NCI-H460 (cell line): ENCODE measurements at places on chromosomes 7 and 10. TPM values are rescaled to one million over a fixed set of nuclear protein-coding genes. Genes with fewer than 3 reads are reported as not detected.

Gene LRRC18
- not detected in 2 replicates for total RNA-seq

Gene RTKN2
- 2.8 and 4.0 TPM in 2 replicates for total RNA-seq

Gene ZCWPW1
- total RNA-seq: 0.75 and 1.8 TPM in 2 replicates

Gene CHN2
- 3.3 and 3.6 TPM in 2 replicates for total RNA-seq

Gene FRAT2
- total RNA-seq: 10.0 and 12.4 TPM in 2 replicates

Gene HSPA12A
- total RNA-seq: 10.0 and 10.6 TPM in 2 replicates

Gene CNNM1
- total RNA-seq: 1.8 and 2.5 TPM in 2 replicates

Gene SEC23IP
- total RNA-seq: 34.9 and 41.3 TPM in 2 replicates

Gene H2BK1
- not detected in 2 replicates for total RNA-seq

Gene DENND2A
- 0.02 and 0.09 TPM in 2 replicates for total RNA-seq

Gene CYP3A4
- total RNA-seq: not detected in 2 replicates

Gene CFAP43
- 0.22 TPM in 1 of 2 replicates, not detected in the other for total RNA-seq

Gene NYAP1
- 0.47 and 1.2 TPM in 2 replicates for total RNA-seq

Gene AGBL3
- total RNA-seq: 1.2 and 2.6 TPM in 2 replicates

Gene TYSND1
- total RNA-seq: 23.1 and 26.4 TPM in 2 replicates

Gene DDX56
- total RNA-seq: 84.7 and 98.8 TPM in 2 replicates

Gene BTBD16
- 0.43 and 0.45 TPM in 2 replicates for total RNA-seq

Gene ACBD5
- 25.7 and 30.9 TPM in 2 replicates for total RNA-seq

Gene TMEM184A
- total RNA-seq: 6.4 and 6.7 TPM in 2 replicates

Gene GBX1
- total RNA-seq: not detected in 2 replicates

Gene SMKR1
- total RNA-seq: 4.4 and 4.6 TPM in 2 replicates

Gene SYCE1
- total RNA-seq: not detected in 2 replicates

Gene SPOCK2
- total RNA-seq: 0.47 and 1.1 TPM in 2 replicates

Gene CALHM3
- total RNA-seq: not detected in 2 replicates

Gene DGKI
- 0.17 and 0.40 TPM in 2 replicates for total RNA-seq

Gene FBH1
- 30.8 and 37.9 TPM in 2 replicates for total RNA-seq

Gene EBLN1
- total RNA-seq: not detected in 2 replicates

Gene MRC1
- total RNA-seq: 0.14 and 0.15 TPM in 2 replicates

Gene TMEM140
- 0.89 and 1.3 TPM in 2 replicates for total RNA-seq

Gene NKX2-3
- total RNA-seq: 0.25 and 0.32 TPM in 2 replicates

Gene IFT22
- 27.2 and 33.0 TPM in 2 replicates for total RNA-seq

Gene GRM8
- total RNA-seq: 0.46 TPM in 1 of 2 replicates, not detected in the other

Gene SPDYE8
- 0.46 and 0.52 TPM in 2 replicates for total RNA-seq

Gene GPR26
- total RNA-seq: not detected in 2 replicates

Gene CAMK2B
- total RNA-seq: 0.15 TPM in 1 of 2 replicates, not detected in the other

Gene MMP21
- not detected in 2 replicates for total RNA-seq

Gene NAT16
- total RNA-seq: 0.09 TPM in 1 of 2 replicates, not detected in the other

Gene CPN1
- total RNA-seq: not detected in 2 replicates

Gene ZNF736
- total RNA-seq: not detected in 2 replicates

Gene PANK1
- 11.2 and 12.4 TPM in 2 replicates for total RNA-seq

Gene LRIT1
- total RNA-seq: not detected in 2 replicates

Gene ZNF485
- total RNA-seq: 6.9 and 8.6 TPM in 2 replicates

Gene AZGP1
- not detected in 2 replicates for total RNA-seq

Gene SHTN1
- total RNA-seq: 24.6 and 27.6 TPM in 2 replicates

Gene RADIL
- total RNA-seq: 11.5 and 13.1 TPM in 2 replicates

Gene RARRES2
- total RNA-seq: not detected in 2 replicates

Gene SRGN
- 2,302 and 2,452 TPM in 2 replicates for total RNA-seq
